Esophagus squamous epithelium (tissue), 5 donors: ENCODE measurements at places on chromosomes 4 and X.

DNA sequence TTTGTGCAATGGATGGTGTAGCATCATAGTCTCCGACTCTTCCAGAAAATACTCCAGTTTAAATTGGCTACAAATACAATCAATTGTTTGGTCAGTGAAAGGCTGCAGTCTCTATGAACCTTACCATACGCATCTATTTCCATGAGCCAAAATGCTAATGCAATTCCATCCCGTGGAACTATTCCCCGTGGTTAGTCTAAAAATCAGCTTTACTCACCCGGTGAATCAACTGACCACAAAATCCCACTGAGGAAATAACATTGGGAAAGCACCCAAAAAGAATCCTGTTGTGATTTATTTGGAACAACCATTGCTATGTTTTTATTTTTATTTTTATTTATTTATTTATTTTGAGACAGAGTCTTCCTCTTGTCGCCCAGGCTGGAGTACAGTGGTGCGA lies 87.1 kb downstream of the DHX15 start:
- DNase-seq: no peak

- no peak for DNase-seq
These were observed 66.9 kb downstream of the NCAPG start for GRCh38 chr4:17877661-17878060.

DNA sequence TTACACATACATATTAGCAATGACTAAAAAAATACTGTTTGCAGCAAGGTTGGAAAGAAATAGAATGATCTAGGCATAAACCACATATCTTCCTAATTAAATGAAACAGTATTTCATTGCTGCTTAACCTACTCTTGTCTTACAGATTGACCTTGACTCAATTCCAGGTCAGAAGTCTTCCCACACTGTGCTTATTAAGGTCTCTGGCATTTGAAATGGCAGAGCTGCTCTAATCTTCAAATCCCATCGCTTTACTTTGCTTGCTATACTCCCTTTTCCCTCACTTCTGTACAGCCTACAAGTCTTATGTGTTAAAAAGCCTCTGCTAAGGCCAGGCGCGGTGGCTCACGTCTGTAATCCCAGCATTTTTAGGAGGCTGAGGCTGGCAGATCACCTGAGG lies 424.5 kb downstream of the RPA4 start:
- no peak for DNase-seq

- no peak for DNase-seq
These were observed 166.6 kb downstream of the SPRY1 start for GRCh38 chr4:123562994-123563750.

- no peak for DNase-seq
These were observed 19.1 kb downstream of the PAGE2 start for GRCh38 chrX:55107911-55108310.
